B cell (primary cell): ENCODE measurements at places on chromosomes 11 and 22.

DNA sequence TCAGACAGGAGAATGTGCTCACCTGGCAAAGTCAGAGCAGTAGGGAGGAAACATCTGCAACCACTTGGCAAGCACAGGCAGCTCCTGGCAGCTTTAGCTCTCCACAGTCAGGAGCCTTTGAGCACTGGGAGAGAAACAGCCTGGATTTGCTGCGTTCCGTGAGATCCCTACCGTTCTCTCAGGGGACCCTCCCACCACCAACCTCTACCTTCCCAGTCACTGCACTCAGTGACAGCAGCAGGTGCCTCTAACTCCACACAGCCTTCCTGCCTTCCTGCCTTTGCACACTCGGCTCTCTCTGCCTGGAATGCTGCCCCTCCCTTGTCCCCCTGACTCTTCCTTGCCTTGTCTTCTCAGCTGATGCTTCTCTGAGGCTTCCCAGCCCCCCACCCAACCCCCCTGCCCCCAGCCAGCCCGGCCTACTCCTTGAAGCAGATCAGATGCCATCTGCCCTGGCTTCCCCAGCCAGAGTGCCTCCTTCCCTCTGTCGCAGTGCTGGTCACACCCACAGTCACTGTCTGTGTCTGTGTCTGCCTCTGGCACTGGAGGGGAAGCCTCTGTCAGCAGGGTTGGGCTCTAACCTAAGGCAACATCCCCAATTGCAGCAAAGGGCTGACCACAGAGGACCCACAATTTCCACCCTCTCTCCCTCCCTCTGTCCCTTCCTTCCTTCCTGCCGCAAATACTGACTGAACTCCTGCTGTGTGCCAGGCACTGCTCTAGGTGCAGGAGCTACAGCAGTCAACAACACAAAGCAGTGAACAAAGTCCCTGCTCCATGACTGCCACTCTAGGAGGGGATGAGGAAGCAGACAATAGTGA, 14.9 kb upstream of the TSKU start:
- DNase-seq: no peak

- DNase-seq: no peak
Observed at GRCh38 chr11:9538548-9538947, 34.9 kb upstream of the WEE1 start.

DNA sequence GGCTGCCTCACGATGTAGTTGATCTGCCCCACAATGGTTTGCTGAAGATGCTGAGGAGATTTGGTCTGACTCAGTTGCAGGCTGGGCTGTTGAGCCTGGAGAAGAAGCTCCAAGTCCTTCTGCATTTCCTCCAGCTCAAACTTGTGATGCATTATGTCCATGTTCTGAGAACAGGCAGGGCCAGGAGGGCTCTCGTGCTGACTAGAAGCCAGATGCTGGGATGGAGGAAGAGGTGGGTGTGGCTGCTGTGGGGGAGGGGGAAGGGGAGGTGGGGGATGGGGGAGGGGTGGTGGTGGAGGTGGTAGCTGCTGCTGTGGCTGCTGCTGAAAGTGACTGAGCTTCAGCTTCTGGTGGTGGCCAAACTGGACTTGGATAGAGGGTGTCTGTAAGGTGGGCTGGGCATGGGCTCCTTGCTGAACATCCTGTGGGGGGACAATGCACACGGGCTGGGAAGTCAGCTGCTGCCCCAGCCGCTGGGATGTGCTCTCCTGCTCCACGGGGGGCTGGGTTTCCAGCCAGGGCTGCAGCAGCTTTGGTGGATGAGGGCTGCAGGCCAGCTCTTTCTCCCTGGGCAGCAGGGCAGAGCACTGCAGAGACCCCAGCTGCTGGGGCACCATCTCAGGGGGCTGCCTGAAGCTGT, 42.1 kb downstream of the TRIM66 start:
- DNase-seq: no peak

GRCh38 chr11:36601155-36601554, 3.1 kb upstream of the RAG2 start:
- no peak for DNase-seq

DNA sequence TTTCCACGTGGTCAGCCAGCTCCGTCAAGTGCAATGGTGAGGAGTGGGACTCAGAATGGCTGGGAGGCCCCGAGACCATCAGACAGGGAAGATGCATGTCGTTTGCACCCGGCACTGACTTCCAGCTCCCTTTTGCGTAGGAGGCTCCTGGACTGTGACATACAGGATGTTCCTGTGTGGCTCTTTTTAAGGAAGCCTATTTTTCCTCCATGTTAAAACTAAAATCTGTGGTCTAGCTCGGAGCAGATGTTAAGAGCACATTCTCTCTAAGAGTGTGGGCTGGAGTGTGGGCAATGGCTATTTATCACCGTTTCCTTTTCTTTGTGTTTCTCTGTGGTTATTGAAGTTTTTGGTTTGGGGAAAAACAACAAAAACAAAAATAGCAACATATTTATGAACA, 40.9 kb upstream of the AMPD3 start:
- no peak for DNase-seq

GRCh38 chr11:12689029-12689755, 15.0 kb downstream of the TEAD1 start:
- DNase-seq: no peak

DNA sequence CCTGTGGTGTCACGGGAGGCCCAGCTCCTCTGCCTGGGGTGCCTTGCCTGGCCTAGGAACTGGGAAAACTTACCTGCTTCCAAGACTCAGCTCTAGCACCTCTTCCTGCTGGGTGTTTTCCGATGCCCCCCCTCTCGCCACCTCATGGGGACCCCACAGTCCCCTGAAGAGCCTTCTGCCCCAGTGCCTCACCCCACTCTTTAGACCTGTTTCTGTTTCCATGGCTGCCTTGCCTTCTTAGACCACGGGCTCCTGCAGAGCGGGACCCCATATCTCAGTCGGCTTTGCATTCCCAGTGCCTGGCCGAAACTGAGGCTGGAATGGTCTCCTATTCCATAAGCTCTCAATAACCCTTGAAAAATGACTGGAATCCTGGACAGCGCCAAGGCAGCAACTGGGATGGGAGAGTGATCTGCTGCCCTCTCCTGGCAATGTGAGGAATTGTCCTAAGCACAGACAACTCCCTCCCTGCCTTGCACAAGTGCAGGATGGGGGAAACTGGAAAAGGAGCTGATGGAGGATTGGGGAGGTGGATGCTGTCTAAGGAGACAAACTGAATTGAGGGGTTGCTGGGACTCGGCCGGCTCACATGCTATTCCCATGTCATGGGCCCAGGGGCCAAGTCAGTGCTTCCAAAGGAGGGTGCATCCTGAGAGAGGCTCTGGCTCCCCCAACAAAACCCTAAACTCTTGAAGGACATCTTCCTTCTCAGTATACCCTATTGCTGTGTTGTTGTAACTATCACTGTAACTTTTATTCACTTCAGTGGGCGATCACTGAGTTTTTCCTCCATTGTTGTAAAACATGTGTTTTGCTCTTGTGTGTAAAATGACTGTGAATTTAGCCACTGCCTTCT, 26.6 kb upstream of the IL17RA start:
- DNase-seq: peak; percentile 61

DNA sequence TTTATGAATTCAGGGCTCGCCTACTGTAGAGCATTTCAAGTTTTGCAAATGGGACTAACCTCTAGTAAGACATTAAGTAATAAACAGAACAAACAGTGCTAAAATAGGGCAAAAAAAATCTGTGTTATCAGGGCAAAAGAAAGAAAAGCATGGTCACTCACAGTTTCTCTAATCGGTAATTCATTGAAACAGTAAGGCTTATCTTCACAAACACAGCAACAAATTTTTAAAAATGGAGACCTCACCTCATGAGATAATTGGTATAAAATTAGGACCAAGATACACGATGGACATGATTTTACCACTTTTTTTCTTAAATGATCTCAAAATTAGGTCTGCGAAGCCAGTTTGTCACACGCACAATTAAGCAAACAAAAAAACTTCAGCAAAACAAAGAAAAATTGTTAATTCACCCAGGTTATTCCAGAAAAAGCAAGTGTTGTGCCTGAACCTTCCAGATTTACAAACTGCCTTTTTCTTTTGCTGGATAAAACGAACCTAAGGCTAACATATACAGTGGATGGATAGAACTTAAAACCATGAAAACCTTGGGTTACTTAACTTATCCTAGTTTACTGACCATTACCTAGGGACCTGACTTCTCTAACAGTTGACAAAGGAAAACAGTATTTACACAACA, 1.4 kb downstream of the TMEM123 start:
- no peak for DNase-seq
